ENCODE measurements at places on chromosomes 3 and 15.

DNA sequence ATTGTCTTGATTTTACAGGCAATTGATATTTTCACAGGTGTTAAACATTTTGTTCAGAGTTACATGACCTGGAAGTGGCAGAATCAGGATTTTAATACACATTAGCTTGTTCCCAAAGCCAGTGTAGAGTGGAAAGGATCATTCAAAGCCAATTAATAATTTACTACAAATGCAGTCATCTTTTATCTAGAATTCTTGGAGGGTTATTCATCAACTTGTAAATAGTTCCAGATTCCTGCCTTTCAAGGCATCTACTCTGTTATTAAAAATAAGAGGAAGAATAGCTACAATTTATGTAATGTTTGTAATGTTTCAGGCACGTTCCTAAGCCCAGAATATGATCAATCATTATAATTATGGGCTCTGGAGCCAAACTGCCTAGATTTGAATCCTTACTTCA, 358.5 kb downstream of the ZNF385D start:
- no peak for DNase-seq

DNA sequence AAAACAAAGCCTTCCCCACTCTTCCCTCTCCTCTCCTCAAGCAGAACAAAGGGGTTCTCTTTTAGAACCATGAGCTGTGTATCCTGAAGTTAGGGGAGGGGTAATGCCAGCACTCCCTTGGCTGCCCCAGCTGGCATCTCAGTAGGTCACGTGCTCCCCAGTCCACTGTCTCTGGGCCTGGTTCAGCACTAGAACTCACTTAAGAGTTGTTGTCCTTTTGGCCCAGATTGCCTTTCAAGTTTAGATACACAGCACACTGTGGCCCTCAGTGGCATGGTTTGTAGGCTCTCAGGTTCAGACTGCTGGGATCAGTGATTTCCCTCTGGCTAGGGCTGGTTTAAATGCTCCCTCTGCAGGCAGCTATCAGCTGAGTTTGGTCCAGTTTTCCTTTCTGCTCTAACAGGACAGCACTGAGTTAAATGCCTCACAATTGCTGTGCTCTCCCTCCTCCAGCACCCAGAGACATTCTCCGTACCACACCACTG, 188.4 kb upstream of the ST8SIA2 start:
- no peak for DNase-seq

DNA sequence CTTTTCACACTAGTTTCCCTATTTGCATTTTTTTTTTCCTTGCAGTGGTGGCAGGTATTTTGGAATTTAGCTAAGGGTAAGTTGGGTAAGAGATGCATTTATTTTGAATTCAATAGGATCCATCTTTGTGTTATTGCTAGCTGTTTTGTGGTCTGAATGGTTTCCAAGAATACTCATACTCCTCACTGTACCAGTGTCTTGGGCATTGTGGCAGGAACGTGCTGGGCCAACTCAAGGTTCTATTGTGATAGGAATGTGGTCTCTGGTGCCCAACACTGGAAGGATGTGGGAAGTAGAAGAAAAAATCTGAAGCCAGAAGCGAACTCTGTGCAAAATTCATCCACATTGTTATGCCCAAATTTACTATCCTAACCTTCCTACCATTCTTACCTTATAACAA, 135.6 kb downstream of the RBMS3 start:
- no peak for DNase-seq

DNA sequence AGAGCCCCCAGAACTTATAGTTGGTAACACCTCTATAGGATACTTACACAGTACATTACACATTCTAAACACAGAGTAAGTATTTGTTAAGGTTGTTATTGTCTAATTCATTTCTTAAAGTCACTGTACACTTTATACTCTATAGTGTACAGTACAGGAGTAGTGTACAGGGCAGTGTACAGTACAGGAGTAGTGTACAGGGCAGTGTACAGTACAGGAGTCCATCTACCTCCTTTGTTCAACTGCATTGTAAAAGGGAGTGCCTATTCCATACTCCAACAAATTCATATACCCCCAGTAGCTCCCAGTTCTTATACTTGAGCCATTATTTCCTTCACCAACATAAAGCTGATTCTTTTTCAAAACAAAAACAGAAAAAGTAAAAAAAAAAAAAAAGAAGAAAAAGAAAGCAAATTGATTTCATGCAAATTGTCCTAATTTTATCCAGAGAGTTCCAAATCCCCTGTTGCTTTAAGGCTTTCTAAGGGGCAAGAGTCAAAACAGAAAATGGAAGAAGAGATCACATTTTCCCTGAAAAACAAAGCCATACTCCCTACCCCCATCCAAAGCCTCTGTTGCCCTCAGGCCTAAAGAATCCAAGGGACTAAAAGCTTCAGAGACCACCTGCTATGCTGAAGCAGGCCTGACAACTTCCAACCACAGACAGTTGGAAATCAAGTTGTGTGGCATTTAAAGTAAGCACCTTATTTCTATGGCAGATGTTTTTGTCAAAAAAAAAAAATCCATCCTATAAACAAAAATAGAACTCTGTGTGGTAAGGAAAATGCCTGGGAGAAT, 125.6 kb downstream of the PLCH1 start:
- no peak for DNase-seq

- DNase-seq, result no peak
Measured at GRCh38 chr3:33439546-33440327, 468 bp downstream of the UBP1 start.

- no peak for DNase-seq
Measured at GRCh38 chr3:184503647-184504046, 57.9 kb upstream of the EPHB3 start.

DNA sequence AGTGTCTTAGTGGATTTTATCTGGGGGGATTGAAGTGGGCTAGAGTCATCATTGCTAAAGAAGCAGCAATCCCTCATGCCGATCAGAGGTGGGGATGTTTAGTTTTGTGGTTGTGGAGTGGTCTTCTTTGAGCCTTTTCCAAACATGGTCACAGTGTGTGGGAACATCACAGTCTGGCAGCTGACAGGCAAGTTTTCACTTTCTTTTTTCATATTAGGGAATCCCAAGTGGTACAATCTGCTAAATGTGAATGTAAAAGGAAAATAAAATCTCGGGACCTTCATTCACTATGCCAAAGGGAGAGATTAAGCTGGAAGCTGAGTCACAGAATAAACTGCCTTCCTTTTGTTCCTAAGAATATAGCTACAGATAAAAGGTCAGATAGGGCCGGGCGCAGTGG, 10.4 kb upstream of the CX3CR1 start:
- DNase-seq, result no peak

GRCh38 chr3:16476636-16477035, 36.9 kb downstream of the RFTN1 start:
- DNase-seq, result no peak

DNA sequence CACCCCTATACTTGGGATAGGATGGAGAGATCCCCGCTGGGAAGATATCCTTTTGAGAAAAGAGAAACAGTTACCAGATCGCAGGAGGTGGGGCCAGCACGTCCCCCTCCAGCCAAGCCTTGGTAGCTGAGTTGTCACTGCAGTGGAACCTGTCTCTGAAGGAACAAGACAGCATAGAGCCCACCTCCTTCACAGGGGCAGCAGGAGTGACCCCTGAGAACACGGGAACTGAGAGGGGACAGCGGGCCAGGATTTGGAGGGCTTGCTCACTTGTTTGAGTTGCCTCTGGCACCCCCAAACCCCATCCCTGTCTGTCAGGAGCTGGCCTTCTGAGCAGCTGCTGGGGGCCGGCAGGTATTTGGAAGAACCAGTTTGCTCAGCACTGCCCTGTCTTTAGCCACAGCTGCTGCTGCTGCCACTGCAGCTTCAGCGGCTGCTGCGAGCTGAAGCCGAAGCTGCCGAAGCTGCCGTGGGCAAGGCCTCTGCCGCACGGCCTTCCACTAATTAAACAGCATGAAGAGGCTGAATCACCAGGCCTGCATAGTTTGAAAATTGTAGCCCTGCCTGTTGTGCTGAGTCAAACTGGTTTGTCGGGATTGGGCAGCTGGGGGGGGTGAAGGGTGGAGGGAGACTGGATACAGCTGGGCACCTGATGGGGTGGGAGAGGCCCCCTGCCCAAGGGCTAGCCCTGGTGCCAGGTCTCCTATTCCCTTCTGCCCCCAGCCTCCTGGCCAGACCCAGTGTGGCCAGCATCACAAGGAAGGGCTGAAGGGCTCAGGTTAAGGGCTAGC, 4.0 kb downstream of the EPHB3 start:
- DNase-seq, result peak; percentile 85

DNA sequence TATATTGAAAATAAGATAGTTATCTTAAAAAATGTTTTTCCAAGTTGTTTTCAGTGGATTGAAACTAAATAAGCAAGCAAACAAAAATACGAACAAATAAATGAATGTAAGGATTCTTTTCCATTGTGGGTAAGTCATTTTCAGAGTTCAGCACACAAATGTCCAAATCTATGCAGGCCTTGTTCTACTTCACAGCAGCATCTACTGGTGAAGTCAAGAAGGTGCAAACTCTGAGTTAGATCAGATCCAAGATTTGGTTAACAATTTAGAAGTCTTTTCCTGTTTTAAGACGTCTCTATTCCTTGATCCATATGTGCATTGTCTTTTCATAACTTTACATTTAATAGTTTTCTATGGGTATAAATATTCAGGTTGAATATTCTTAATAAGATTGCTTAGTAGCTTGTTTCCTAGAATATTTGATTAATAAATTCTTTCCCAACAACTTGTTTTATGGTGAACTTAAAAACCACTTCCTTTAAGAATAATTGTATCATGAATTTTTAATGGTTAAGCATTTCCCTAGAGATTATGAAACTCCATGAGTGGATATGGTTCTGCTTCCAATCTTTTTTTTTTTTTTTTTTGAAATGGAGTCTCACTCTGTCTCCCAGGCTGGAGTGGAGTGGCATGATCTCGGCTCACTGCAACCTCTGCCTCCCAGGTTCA, 10.5 kb downstream of the PTX3 start:
- DNase-seq, result no peak

GRCh38 chr15:31934821-31935220, 95.5 kb upstream of the CHRNA7 start:
- DNase-seq, result no peak

DNA sequence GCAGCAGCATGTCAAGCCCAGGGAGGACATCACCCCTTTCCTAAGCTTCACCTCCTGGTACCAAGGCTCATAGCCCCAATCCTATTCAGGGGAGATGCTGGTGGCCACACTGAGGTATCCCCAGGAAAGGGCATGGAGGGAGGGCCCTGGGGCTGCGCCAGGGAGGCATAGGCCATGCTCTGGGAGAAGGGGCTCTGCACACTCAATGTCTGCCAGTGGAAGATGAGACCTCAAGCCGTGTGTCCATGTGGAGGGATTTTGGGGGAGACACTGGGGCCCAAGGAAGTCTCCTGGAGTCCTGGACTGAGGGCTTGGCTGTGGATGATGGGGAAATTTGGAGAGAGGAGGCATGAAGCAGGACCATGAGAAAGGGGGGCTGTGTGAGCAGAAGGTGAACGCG, 21.2 kb upstream of the PRR23E start:
- no peak for DNase-seq

GRCh38 chr15:47206358-47206978, 510.8 kb upstream of the SEMA6D start:
- no peak for DNase-seq

DNA sequence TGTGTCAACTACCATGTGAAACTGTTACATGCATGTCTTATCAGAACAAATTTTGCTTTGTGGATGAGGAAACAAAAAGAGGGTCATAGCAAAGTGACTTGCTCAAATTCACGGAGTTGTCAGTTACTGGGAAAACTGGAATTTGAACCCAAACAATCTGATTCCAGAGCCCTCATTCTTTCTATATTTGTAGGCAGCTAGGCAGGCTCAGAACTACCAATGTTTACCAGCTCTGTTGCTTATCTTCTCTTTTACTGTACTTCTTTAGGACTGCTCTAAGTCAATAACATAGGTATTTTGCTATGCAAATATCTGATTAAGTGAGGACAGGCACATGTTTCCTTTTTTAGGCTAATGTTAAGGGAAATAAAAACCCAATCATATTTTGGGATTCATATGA, 450.5 kb downstream of the ZPLD1 start:
- DNase-seq, result no peak

- no peak for DNase-seq
Measured at GRCh38 chr15:90003736-90004135, 2.6 kb downstream of the ZNF710 start.

DNA sequence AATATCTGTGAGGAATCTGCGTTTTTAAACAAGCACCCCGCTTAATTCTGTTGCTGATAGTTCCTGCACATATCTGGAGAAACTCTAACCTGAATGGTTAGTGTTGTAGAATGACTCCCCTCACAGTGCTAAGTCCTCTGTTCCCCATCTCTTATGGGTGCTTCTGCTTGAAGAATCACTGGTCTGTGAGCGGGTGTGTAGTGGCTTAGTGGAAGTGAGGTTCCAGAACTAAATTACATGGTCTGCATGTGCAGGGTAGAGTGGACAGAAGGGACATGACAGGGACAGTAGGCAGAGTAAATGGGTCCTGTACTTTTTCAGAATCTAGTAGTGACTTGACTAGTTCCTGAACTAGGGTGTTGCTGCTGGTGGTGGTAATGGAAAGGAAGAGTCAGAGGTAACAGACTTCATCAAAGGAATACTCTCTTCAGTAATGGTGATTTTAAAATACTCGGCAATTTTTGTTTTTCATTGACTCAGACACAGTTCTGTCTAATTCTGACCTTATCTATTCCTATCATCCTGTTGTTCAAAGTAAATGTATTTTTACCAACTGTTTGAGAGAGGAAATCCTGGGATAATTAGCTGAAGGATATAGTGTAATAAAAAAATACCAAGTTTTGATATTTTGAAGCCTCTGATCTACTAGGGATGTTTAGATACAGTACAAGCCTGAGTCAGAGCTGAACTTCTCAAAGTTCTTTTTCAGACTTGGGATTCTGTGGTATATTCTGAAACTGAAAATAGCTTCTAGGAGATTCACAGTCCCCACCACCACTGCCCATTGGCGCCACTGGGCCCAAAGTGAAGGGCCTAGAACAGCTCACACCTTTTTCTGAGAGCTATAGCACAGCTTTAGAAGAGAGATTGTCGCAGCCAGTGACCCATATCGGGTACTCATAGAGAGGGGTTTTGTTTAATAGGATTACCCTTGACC, 55.5 kb downstream of the FNDC3B start:
- no peak for DNase-seq

GRCh38 chr3:126083511-126083912, 412 bp downstream of the SLC41A3 start:
- no peak for DNase-seq

DNA sequence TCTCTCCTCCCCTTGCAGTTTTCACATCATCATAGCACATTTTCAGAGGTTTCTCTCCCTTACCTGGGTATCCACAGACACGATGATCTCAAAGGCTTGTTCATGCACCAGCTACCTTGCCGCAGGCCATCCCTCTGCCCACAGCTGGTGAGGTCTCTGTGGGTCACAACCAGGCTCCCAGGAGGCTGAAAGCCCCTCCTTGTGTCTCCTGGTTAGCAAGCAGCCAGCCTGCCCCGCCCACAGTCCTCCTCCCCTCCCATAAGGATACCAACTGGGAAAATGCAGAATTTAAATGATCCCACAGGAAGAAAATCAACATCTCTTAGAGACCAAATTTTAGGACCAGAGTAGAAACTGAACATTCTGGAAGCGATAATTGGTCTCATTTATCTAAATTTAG, 213.5 kb upstream of the PPP2R3A start:
- no peak for DNase-seq
